Foreskin melanocyte (primary cell): ENCODE measurements at places on chromosomes 13 and 19.

GRCh38 chr13:111161601-111162600 lies 46.8 kb downstream of the ARHGEF7 start:
- no peak for DNase-seq

GRCh38 chr19:55391191-55391670 lies 5.5 kb downstream of the RPL28 start:
- DNase-seq, result no peak

DNA sequence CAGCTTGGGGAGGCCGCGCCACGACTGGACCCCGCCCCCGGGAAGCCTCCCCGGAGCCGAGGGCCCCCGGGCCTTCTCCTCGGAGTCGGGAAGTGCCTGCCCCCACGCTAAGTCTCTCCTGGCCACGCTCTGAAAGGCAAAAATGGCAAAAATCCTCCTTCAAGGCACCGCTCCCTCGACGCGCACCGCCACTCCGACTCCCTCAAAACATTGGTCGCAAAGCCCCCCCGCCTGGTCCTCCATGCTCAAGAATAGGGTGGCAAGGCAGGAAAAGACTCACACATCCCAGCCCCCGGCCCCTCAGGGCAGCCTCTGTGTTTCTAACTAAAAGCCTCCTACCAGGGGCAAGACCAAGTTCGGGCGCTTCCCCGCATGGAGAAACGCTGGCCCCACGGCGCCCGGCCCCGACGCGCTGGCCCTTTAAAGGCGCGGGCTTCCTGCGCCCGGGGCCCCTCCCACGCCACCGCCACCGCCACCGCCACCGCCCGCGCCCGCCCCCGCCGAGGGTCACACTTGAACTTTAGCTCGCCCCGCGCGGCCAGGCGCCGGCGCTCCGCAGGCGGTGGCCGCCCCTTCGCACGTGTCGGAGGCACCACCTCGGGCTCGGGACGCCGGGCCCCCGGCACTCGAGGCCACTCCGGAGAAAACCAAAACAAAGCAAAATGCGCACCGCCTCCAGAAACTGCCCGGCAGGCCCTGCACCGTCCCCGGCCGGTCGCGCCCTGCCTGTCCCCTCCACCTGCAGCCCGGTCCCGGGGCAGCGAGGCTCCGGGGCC lies 1.9 kb downstream of the FOXO1 start:
- peak; percentile 29 for DNase-seq

- DNase-seq, result no peak
Observed at GRCh38 chr19:6861683-6862286, 25.6 kb upstream of the ADGRE1 start.

DNA sequence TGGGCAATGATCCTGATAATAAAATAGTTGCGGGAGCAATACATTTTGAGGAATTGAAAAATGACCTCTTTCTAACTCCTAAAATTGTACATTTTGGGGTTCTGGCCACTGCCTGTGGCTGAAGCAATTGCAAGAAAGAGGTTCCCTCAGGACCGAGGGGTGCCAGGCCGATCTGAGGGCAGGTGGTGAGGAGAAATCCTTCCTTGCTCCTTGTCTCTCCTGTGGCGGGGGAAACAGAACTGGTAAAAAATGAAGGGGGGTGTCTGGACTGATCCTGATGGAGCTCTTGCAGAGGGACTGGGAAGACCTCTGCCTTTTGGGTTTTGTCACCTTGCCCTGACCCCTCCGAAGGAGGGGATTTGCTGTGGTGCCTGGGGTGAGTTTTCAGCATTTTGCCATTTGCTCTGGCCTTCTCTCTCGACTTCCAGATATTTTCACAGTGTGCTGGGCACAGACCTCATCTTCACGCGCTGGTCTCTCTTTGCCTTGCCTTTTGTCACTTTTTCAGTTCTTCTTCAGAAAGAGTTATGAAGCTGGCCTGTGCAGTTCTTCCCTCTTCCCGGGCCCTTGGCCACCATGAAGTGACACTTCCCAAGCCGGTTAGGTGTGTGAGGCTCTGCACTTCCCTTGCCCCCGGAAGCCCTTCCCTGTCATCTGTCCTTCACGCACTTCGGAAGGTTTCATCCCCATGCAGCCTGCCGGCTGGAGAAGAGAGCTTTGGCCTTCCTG lies 22.2 kb downstream of the NFIX start:
- DNase-seq, result no peak

GRCh38 chr19:41918653-41919244 lies 9.5 kb downstream of the ERFL start:
- DNase-seq, result no peak

DNA sequence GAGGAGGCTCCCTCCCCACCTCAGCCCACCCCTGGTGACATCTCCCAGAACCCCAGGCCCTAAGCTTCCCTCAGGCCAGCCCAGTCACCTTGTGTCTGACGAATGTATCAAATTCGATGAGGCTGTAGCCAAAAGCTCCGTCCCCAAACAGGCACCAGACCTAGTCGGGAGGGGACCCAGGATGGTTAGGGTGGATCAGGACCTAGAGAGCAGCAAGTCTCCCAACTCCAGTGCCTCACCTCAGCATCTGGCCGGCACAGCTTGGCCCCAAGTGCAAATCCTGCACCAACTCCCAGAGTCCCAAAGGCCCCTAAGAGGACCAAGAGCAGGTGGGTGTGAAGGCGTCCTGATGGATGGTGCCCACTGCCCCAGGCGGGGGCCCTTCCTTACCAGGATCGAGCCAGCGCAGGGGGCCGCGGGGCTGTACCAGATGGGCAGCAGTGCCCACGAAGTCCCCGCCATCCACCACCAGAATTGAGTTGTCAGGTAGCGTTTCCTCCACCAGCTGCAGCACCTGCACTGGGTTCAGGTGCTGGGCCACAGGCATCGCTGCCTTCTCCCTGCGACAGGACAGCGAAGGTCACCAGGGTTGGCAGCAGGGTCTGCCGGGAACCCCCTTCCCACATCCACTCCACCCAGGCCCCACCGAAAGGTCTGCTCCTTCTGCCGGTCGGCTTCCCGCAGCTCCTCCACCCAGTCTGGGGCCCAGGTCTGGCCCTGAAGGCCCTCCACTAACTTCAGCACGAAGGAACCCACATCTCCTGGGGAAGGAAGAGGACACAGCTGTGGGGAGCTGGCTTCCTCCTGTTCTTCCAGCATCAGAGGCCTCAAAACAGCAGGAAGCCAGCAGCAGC lies 8.8 kb downstream of the SYDE1 start:
- DNase-seq, result no peak

DNA sequence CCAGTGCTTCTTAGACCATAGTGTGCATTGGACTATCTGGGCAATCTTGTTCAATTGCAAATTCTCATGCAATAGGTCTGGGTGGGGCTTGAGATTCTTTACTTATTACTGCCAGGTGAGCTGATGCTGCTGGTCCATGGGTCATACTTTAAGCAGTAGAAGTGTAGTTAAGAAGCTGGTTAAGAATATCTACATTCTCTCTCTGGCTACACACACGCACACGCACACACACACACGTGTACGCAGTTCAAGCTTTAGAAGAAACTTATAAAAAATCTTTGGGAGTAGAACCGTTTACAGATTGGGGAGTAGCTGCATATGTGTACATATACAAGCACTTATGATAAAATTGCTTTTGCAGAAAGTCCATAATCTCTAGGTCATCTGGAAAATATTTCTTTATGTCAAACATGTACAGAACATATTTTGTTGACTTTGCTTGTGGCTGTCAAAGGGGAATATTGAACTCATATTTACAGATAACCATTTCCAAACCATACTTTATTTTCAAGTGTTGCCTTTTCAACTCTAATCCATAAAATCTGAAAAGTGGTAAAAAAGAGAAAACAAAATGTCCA lies 99.7 kb downstream of the GPC6 start:
- no peak for DNase-seq

DNA sequence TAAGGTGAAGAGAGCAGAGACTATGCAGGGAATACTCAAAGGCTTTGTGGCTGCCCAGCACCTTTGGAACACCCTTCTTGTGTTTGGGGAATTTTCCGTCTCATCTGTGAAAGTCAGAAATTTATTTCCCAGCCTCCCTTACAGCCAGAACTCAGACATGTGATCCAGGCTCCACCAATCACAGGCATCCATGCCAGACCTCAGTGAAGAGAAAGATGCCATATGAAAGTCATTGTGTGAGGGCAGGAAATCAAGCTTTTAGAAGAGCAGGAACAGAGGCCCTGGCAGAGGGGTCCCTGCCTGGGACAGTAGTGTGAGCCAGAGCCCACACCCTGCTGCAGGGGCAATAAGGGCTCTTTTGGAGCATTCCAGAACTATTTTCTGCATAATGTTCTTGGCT lies 12.1 kb downstream of the CCDC70 start:
- DNase-seq, result no peak

- no peak for DNase-seq
Observed at GRCh38 chr13:27004326-27004725, 167.3 kb downstream of the USP12 start.

- no peak for DNase-seq
Observed at GRCh38 chr13:93951108-93951507, 528.4 kb downstream of the DCT start.

DNA sequence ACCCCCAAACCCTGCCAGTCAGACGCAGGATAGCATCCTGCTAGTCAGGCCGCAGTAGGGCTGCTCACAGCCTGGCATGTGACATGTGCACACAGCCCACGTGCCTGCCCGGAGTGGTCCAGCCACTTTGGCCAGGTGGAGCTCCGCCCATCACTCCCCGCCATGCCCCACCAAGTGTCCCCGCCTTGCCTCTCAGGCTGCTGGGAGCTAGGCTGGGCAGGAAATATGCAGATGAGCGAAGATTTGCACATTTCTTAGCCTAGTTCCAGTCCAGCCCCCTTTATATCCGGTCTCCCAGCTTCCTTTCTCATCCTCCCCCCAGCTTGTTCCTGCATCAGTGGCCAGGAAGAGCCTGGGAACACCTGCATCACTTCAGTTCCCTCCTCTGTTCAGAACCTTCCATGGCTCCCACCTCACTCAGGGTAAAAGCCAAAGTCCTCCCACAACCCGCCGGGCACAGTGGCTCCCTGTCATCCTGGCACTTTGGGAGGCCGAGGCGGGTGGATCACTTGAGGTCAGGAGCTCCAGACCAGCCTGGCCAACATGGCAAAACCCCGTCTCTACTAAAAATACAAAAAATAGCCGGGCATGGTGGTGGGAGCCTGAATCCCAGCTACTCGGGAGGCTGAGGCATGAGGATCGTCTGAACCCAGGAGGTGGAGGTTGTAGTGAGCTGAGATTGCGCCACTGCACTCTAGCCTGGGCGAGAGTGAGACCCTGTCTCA lies 2.3 kb upstream of the DOCK6 start:
- no peak for DNase-seq

DNA sequence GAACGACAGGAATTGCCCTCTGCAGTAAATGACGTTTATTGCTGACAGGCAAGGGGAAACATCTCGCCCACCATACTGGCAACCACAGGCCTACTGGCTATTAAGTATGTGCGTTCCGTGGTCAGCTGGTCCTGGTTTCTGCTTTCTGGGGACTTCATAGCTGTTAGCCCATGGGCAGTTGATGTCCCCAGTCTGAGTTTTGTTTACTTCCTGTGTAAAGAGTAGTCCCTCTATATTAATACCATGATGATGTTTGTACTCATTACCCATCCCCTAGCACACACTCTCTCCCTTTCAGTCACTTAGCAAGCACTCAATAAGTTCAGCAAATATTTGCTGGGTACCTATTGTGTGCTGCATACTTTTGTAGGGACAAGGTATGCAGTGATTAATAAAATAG lies 6.5 kb upstream of the MIA start:
- DNase-seq, result no peak

DNA sequence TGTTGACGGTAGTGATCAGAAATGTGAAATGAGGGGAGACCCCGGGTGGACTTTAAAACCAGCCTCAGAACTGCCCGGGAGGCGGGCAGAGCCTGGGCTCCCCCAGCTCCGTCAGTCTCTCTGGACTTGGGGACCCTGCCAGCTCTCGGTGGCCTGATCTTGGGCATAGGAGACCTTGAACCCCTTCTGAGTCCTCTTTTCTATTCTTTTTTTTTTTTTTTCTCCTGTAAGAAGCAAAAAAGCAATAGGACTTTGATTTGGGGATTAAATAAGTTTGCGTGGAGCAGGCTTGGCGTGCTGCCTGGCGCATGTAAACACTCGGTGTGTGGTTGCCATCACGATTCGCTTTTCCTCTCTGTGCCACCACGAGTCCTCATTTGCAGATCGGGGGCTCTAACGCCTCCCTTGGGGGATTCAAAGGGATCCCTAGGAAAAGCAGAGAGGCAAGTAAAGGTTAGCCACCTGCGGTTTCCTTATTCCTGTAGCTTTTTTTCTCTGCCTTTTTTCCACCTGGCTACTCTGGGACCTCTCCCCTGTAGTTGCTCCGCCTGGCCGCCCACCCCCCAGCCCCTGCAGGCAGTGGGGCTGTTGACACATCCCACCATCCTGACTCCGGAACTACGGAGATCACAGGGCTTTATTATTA lies 1.3 kb downstream of the SAFB start:
- DNase-seq, result peak; percentile 52

DNA sequence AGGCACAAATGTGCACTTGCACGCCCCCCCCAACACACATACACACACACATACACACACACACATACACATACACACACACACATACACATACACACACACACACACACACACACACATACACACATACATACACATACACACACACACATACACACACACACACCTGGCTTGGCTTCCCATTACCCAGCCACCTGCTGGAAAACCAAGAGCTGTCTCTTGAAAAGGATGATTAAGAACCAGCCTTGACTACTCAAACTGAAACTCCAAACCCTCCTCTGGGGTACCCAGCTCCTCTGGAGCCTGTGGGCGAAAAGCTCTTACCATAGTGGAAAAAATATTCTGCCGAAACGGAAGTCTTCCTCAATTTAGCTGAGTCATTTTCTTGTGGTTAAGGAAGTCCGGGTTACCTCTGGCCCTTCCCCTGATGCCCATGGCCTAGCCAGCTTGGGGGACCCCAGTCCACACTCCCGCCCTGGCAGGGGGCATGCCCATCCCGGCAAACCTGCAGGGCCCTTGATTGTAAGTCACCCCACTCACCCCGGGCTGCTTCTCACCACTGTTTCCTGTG lies 21.9 kb downstream of the CEBPA start:
- no peak for DNase-seq

DNA sequence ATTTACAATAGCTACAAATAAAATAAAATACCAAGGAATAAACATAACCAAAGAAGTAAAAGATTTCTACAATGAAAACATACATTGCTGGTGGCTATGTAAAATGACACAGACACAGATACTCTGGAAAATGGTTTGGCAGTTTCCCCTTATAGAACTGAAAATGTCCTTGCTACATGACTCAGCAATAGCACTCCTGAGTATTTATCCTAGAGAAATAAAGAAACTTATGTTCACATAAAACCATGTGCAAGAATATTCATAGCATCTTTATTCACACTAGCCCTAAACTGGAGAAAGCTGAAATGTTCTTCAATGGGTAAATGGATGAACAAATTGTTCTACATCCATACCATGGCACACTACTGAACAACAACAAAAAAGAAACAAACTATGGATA lies 100.2 kb upstream of the RFC3 start:
- peak; percentile 26 for DNase-seq

DNA sequence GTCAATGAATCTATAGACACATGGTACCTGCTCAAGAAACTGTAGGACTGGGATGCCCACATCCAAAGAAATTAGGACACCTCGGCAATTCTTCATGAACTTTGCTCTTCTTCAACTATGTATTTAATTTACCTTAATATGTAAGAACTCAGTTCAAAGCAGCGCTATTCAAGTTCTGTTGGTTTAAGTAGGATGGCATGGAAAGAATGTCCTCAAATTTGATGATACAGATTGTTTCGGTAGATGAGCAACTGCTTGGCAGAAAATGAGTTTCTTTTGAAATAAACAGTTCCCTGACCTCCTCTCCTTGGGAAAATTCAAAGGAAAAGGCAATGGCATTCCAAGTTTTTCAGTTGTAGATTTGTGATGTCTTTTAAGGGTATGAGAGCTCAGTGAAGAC lies 36.7 kb downstream of the FGF9 start:
- DNase-seq, result no peak
